ENCODE measurements at places on chromosomes 1 and 21. TPM values are rescaled to one million over a fixed set of nuclear protein-coding genes. Genes with fewer than 3 reads are reported as not detected.

Gene SPRR2E
- total RNA-seq, result not detected

Gene UBASH3A
- total RNA-seq, result 0.13 TPM

Gene CAMSAP2
- total RNA-seq, result 18.8 TPM

Gene CD1B
- total RNA-seq, result not detected

Gene ENAH
- 59.0 TPM for total RNA-seq

Data from A549 treated with Hydrocortisone at 1 μM for 4 hours (cell line).